Activated T-helper 9 cell treated with anti-CD3 and anti-CD28 coated beads, Interleukin-2, amount 50 U/mL, for 16 hours (primary cell): ENCODE measurements at places on chromosomes 2 and 18.

- DNase-seq: no peak
Measured at GRCh38 chr2:109242210-109242653, 113.2 kb downstream of the SH3RF3 start.

- DNase-seq: no peak
Measured at GRCh38 chr2:68280348-68280747, 28.0 kb upstream of the PPP3R1 start.

DNA sequence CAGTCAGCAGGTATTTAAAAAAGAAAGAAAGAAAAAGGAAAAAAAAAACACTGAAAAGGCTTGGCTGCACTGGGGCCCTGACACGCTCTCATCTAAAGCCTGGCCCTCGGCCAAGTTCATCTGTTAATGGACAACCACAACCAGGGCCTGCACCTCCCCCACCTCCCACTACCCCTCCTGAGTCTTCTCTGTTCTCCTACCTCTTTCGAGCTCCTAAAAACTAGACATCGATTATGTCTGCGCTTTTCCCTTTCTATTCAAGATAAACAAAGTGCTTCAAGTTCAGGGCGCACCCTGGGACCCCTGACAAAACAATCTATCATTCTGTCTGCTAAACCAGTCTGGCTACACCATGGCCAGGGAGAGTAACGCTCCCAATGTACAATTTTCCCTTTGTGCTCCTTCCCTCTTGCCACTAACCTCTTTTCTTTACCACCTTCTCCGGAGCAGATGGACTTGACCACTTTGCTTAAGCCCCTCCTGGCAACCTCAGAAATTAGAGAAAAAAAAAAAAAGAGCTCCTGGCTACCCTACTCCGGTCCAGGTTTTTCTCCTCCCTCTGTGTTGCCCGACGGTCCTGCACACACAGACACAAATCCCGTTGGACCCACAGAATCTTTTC is 22.7 kb downstream of the BCL11A start:
- no peak for DNase-seq

GRCh38 chr18:47680488-47680887 is 250.0 kb downstream of the SMAD2 start:
- DNase-seq: no peak

GRCh38 chr2:10141736-10142639 is 19.4 kb downstream of the RRM2 start:
- DNase-seq: peak; percentile 15

DNA sequence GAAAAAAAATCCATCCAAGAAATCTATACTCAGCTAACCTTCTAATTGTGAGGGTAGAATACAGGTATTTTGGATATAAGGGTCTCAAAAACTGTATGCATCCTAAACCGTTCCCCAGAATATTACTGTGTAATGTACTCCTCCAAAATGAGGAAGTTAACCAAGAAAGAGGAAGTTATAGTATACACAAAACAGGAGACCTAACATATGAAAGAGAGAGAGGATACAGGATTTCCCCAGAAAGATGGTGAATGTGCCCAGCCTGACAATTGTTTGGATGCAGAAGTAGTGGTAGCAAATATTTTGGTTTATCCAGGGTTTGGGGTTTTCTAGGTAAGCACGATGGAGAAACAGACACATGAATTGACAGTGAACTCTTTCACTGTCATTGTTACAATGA is 50.6 kb downstream of the GALNT3 start:
- DNase-seq: no peak
